Activated effector memory CD4-positive, alpha-beta T cell treated with Interleukin-2 at 50 U/mL for 16 hours (primary cell): ENCODE measurements at places on chromosomes 7 and 10.

- DNase-seq = no peak
Observed at GRCh38 chr10:101219139-101219945, 9.9 kb downstream of the LBX1 start.

GRCh38 chr7:48681006-48681405, 243.3 kb upstream of the CDC14C start:
- no peak for DNase-seq

DNA sequence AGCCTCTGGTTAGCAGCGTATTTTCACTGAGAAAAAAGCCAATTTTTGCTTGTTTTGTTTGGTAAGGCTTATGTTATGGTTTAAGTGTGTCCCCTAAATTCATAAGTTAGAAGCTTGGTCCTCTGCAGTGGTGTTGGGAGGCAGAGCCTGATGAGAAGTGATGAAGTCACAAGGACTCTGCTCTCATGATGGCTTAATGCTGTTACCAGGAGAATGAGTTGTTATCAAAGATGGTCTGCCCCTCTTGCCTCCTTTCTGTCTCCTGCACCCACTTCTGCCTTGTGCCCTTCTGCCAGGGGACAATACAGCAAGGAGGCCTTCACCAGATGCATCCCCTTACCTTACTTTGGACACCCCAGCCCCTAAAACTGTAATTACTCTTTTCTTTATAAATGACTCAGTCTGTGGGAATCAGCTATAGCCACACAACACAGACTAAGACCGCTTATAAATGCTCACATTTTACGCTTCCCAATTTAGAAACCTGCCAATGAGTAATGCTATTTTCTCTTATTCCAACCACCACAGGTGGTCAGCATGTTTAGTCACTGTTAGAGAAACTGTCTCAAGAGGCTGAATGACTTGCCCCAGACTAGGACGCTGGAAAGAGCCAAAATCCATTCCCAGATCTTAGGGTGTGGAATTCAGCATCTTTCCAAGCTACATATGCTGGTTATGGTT, 6.1 kb upstream of the PKD1L1 start:
- no peak for DNase-seq

DNA sequence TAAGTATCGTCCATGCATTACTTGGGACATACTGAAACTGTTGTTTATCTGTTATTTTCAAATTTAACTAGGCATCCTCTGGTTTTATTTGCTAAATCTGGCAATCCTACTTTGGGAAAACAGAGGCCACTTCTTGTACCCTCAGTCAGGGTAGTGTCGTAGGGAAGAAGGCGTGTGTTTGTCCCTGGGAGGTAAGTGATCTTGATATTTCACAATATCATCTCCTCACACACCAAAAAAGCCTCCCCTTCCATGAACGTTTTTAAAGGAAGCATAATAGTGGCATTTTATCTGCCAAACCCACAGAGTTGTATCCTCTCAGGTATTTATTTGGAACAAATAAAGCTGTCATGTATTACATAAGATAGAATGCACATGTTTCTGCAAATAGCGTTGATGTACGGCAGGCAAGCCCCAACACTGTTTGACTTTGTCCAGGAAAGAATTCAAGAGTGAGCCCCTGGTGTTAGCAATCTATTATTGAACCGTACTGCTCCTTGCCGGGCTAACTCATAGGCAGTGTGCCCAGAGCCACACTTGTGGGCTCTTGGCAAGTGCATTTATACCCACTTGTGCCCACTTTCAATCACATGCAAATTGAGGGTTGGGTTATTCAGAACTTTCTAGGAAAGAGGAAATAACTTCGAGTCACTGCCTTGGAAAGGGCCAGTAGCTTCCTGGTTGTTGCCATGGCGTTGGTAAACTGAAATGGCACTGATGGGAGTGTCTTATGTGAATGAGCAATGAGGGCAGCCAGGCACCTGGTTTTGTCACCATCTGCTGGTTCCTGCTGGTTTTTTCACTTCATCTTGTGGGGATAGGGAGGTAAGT, 266.0 kb downstream of the USP6NL start:
- no peak for DNase-seq

GRCh38 chr10:113309791-113310190, 243.1 kb upstream of the HABP2 start:
- no peak for DNase-seq
